ENCODE measurements at places on chromosomes 1 and 21.

GRCh38 chr1:231827337-231828105 is 200.9 kb downstream of the DISC1 start:
- DNase-seq = no peak

DNA sequence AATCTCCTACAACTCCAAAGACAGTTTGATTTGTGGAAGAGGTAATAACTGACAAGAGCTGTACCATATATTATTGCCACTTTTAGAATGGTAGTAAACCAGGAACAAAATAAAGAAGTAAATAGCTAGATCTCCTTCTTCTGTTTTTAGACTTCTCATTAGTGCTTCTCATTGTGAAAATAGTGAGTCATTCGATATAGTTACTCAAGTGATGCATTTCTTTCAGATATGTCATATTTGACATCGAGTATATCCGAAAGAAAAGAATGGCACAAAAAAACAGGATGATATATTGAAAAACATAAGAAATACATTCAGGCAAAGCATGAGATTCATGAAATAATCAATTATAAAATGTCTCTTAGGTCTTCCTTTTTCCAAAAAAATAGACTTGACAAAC is 1346.1 kb downstream of the BRINP3 start:
- DNase-seq = no peak

- DNase-seq = no peak
Measured at GRCh38 chr21:27043377-27043776, 76.5 kb upstream of the ADAMTS5 start.

DNA sequence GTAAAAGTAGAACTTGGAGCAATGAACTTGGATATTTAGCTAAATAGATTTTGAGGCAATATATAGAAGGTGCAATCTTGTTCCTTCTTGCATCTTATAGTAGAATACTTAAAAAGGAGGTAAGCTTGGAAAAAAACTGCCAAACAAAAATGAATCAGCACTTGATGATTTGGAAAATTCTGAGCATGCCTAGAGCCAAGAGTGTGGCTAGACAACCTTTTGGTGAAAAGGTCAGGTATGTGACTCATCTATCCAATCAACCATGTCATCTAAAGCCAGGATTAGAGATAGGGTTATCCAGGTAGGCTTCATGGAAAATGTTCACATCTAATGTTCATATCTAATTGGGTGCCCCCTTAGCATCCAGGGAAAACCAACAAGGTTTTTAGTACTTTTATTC is 515.0 kb downstream of the COL11A1 start:
- DNase-seq = no peak

GRCh38 chr1:6134741-6135510 is 45.2 kb downstream of the CHD5 start:
- no peak for DNase-seq

DNA sequence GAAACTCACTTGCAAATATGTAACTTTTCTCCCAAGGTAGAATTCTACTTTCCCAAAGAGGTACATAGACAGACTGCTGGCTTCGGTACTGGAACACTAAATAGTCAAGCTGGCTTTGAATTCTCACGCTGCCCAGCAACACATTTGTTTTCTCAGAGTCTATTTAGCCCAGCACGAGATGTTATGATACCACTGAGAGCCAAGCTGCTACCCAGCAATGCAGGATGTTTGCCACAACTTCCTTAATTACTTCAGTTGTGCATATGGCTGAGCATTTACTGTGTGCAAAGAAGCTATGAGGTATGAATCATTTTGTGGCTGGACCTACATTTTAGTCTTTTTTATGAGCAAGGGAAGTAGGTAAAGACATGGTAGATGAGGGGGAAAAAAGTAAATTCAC is 793.2 kb downstream of the PLA2G4A start:
- no peak for DNase-seq

GRCh38 chr1:46983830-46984586 is 39.5 kb upstream of the CYP4X1 start:
- DNase-seq = no peak

DNA sequence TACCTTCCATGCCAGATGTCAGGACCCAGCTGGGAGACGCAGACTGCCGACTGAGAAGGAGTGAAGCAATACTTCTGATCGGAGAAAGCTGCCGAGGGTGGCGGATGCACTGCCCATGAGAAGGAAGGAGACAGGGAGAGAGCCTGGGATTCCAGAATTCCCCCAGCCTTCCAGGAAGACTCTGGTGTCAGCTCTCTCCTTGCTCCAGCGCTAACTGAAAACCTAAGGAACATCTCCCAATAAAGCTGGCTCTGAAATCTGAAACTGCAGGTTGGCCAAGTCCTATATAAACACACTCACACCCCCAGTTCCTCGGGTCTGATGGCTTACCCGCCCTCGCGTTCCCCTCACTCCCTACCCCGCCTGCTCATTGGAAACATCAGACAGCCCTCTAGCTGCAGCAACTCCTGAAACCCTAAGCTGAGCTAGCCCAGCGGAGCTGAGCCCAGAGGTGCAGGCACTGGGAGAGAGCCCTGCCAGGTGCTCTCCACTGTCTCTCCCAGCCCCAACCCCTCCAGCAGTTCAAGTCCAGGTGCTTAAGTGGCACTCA is 52.3 kb downstream of the PLEKHA6 start:
- peak; percentile 55 for DNase-seq

DNA sequence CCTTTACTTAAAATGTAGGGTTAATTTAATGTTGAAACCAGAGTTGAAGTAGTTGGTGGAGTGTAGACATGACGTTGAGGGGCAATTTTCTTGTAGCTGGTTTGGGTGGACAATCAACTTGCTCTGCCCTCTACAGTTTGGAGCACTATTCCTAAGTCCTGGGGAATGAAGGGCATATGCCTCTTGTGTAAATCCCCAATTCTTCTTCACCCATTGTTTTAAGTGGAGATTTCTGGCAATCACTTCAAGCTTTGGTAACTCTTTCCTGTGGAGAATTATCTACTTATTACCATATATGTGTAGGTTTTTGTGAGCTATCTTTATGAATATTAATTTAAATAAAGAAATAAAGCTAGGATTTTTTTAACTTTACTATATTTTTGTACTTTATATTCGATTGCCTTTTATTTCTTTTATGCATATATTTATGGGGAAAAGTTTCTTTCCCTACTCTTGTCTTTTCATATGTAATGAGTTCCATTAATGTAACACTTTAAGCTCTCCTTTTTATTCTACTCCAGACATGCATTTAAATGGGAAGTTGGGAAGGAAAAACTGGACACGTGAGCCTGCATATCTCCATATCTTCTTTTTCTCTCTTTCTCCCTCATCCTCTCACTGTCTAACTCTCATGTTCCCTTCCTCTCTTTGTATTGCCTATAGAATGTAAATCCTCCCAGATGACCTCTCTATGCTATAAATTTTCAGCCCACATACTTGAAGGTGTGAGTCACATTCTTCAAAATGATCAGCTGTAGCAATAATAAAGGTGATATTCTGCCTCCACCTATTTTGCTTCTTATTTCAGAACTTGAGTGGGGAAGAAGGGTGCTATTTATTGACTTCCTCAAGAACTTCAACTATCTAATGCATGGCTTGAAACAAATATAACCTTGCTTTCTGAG is 276.7 kb downstream of the PTPRC start:
- DNase-seq = no peak

GRCh38 chr21:44713846-44714245 is 2.5 kb upstream of the TSPEAR start:
- no peak for DNase-seq

DNA sequence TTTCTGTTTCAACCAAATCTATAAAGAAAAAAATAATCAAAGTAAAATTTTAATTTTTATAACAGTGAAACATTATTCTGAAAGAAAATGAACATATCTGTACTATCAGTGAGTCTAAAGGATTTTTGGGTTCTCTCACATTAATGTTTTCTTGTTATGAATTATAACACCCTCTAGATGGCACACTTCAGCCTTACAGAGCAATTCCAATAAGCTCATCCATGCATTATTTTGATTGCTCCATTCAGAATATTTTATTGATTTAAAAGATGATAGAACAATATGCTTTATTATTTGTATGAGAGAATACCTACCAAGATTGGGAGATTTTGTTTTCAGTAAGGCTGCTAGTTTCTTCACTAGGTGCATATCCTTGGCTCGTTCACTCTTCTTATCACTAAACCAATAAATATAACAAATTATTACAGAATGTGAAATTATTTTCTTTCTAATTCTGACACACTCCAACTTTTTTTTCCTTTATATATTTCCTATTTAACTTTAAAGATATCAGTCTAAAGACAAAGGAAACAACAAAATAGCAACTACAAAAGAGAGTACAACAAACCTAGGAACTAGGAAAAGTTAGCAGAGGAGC is 82.4 kb downstream of the RAB3GAP2 start:
- DNase-seq = peak; percentile 30

DNA sequence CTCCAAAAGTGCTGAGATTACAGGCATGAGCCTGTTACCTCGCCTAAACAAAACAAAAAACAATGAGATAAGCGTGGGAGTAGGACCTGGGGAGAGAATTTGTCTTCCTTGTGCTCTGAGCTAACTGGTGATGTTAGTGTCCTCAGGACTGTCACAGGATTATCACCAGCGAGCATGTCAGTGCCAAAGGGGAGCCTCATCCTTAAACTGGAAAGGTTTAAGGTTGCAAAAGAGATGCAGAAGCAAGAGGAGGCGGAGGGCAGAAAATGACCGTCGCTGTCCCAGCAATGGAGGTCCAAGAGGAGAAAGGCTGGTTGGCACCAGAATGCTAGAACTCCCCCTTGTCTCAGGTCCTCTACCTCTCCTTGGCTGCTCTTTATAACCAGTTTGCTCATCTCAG is 3.9 kb downstream of the SYPL2 start:
- peak; percentile 7 for DNase-seq
